Activated naive CD4-positive, alpha-beta T cell treated with anti-CD3 and anti-CD28 coated beads for 36 hours (primary cell): ENCODE measurements at places on chromosomes 2 and 18. TPM values are rescaled to one million over a fixed set of nuclear protein-coding genes. Genes with fewer than 3 reads are reported as not detected.

FMNL2 gene
- 2.5 TPM for total RNA-seq

CNNM3 gene
- 17.3 TPM for total RNA-seq

SMAD7 gene
- total RNA-seq: 5.9 TPM

ETAA1 gene
- total RNA-seq: 12.8 TPM

OR6B2 gene
- not detected for total RNA-seq

COQ10B gene
- total RNA-seq: 17.8 TPM

CXCR1 gene
- not detected for total RNA-seq

LHCGR gene
- total RNA-seq: not detected

ID2 gene
- total RNA-seq: 73.9 TPM

MAP3K19 gene
- total RNA-seq: not detected

ARID5A gene
- total RNA-seq: 351 TPM

COL4A3 gene
- not detected for total RNA-seq

POTEI gene
- not detected for total RNA-seq

SERPINB3 gene
- not detected for total RNA-seq

DNAJC5G gene
- not detected for total RNA-seq

SLC30A3 gene
- total RNA-seq: 0.55 TPM

CCDC68 gene
- total RNA-seq: not detected

NT5DC4 gene
- not detected for total RNA-seq
